ENCODE measurements at places on chromosomes 4 and X.

DNA sequence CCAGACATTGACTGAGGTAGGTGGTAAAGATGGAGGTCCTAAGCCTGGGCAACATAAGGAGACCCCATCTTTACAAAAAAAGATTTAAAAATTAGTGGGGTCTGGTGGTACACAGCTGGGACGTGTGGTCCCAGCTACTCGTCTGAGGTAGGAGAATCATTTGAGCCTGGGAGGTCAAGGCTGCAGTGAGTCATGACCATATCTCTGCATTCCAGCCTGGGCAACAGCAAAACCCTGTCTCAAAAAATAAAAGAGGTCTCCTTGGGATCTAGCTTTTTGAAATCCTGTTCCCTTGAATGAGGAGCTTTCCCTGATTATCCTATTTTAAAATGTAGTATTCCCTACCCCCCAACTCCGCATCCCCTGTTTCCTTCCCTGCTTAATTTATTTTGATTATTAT, 78.7 kb upstream of the OGT start:
- DNase-seq, result no peak

GRCh38 chr4:183097231-183098018, 1.6 kb upstream of the WWC2 start:
- DNase-seq, result no peak

DNA sequence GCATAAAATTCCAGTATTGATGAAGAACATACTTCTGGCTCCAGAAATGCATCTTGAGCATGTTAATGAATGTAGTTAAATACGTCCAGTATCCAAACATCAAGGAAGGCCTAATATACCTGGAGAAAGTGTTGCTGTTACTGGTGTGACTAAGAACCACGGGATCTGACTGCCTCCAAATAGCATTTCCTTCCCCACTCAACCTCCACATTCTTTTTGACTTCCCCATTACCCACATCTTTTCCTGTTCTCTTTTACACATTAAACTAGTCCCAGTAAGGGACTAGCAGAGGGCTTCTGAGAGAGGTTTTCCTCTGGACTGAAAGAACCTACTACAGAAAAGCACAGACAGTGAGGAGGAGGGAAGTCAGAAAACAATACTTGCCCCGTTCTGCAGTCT, 482.8 kb upstream of the HTR2C start:
- no peak for DNase-seq

DNA sequence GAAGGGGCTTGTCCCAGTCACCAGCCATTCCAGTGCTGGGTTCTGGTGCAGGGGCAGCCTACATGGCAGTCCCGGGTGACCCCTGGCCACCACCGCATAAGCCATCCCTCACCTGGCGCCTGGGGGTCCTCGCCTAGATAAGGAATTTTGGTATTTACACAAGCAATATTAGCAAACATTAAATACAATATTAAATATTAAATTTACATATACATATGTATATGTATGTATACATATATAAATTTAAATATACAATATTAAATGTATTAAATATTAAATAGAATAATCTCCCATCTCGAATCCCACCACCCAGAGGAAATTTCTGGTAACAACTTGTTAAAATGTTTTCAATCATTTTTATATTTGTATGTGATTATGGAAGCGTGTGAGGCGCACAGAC, 104.6 kb upstream of the AFAP1 start:
- no peak for DNase-seq

- DNase-seq, result no peak
These were observed 1040.9 kb downstream of the DMD start for GRCh38 chrX:32170481-32170880.

GRCh38 chr4:187366530-187366929, 629.0 kb upstream of the ZFP42 start:
- no peak for DNase-seq

GRCh38 chrX:9466124-9466495, 1.3 kb downstream of the TBL1X start:
- DNase-seq, result no peak

DNA sequence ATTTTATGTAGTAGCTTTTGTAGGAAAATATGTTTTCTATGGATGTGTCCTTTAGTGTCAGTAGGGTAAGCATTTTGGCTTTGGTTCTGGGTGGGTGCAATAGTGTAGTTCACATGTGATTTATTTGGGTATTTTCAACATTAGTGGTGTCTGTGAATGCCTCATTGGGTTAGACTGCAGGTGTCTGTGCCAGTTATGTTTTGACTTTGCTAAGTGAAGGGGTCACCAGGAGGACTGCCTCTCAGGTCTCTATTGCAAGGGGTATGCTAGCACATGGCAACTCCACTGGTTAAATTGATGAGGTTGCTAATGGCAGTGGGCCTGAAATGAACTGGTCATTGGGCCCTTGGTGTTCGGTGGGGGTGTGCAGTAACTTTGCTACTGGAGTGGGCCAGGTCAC, 467.1 kb downstream of the NAF1 start:
- DNase-seq, result no peak

DNA sequence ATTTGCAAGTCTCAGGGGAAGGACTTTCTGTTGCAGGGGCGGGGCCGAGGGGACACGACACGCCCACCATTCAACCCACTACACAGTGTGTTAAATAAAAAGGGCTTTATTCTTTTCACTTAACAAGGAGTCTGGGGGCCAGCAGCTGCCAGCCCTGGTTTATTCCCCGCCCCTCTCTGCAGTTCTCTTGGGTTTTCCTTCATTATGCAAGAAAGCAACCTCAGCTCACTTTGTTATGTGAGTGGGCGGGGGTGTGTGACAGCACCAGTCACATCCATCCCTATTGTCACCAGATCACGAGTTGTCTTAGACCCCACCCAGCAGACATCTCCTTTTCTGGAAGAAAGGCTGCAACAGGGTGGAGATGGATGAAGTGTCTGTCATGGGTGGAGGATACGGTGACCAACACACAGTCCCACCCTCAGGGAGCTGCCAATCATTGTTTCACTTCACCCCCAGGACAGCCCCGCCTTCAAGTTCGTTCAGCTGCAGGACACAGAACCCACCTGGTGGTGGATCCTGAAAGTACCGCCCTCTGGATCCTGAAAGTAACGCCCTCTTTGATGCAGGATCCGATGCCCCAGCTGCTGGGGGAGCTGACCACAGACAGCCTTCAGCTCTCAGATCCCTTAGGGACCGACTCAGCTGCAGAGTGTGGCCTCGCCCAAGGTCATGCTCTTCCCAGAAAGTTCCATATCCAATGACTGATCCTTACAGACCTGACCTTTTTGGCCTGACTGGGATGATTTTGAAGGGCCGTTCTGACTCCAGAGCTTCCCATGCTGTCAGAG, 79.6 kb downstream of the SMIM20 start:
- no peak for DNase-seq

- DNase-seq, result no peak
These were observed 8.3 kb upstream of the BCOR start for GRCh38 chrX:40105835-40106675.

- no peak for DNase-seq
These were observed 16.8 kb downstream of the MAN2B2 start for GRCh38 chr4:6591781-6592180.

- no peak for DNase-seq
These were observed 703.6 kb upstream of the FAM241A start for GRCh38 chr4:111441687-111442086.

DNA sequence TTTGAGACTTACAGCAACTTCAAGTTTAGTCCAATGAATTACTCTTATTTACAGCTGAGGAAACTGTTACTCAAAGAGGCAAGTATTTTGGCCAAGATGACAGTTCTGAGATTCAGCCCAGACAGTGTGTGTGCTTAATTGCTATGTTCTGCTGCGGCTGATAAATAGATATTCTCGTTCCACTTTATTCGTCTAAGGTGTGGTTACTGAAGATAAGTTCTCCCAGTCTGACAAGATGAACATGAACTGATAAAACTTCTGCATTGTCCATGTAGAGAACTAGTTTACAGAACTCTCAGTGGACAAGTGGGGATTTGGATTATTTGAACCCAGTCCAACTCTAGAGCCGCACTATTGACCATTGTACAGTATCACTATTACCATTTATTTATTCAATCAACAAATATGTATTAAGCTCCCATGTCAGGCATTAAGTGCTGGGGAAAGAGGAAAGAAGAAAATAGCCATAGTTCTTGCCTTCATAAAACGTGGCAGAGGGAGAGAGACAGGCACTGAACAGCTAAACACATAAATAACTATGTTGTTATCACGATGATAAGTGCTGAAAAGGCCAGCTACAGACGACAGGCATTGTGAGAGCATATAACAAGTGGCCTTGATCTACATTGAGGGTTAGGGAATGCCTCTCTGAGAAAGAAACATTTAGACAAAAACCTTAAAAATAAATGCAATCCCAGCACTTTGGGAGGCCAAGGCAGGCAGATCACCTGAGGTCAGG, 4.0 kb upstream of the DHX15 start:
- no peak for DNase-seq

DNA sequence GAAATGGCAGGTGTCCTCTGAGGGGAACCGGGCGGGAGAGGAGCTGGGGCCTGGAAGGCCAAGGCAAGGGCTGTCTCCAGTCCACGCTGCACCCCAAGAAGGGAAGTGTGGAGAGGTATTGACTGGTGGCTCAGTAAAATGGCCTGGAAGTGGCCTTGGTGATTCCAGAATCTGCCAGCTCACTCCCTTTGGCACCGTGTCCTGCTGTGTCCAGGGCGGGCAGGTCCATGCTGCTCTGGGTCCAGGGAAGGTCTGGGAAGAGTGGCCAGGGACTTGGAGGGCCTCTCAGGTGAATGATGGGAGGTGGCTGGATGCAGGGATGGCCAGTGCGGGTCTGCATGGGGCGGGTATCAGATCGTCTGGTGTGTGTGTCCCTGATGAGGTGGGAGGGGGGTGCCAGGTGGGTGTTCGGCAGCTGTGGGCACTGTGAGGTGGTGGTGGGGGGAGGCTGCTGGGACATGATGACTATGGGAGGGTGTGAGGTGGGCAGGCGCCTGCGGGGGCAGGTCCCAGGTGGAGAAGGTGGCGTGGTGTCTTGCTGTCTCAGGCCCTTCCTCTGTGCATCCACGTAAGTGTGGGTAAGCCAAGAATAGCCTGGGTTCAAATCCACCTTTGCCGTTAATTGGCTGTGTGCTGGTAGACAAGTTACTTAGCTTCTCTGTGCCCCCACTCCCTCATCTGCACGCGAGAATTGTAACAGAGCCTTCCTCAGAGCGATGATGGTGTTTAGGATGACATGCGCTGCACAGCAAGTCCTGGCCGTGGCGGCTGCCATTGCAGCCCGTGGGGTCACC, 17.7 kb downstream of the RGS12 start:
- no peak for DNase-seq

DNA sequence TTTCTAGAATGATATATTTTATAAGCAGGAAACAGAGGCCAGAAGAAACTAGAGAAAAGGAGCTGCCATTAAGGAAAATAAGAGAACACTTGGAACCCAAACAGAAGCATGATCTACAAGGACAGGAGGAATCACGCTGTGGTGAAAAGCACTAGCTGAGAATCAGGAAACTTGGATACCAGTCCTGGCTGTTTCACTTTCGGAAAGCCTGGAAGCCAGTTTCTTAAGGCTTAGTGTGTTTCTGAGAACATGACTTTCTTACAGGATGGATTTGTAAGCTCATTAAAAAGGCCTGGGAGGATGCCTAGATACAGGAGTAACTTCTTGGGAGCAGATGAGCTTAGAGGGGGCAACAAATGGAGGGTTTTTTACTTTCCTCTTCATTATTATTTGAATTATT, 36.9 kb downstream of the TLL1 start:
- no peak for DNase-seq

DNA sequence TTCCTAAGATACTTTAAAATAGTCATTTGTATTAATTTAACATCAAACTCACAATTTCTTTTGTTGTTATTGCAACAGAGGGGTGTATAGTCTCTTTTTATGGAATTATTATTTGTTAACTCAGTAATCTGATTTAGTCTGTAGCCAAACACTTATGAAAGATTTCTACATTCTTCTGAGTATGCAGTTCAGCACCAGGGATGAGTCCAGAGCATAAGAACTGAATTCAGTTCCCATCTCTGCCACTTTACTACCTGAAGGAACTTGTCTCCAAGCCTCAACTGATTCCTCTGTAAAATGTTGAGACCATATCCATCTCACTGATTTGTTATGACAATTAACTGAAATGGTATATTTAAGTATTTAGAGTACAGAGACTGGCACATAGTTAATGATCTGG, 45.5 kb downstream of the METTL14 start:
- DNase-seq, result no peak

GRCh38 chr4:180665994-180666824, 1577.0 kb upstream of the TENM3 start:
- no peak for DNase-seq

GRCh38 chrX:1520350-1520749, 16.6 kb downstream of the P2RY8 start:
- no peak for DNase-seq

DNA sequence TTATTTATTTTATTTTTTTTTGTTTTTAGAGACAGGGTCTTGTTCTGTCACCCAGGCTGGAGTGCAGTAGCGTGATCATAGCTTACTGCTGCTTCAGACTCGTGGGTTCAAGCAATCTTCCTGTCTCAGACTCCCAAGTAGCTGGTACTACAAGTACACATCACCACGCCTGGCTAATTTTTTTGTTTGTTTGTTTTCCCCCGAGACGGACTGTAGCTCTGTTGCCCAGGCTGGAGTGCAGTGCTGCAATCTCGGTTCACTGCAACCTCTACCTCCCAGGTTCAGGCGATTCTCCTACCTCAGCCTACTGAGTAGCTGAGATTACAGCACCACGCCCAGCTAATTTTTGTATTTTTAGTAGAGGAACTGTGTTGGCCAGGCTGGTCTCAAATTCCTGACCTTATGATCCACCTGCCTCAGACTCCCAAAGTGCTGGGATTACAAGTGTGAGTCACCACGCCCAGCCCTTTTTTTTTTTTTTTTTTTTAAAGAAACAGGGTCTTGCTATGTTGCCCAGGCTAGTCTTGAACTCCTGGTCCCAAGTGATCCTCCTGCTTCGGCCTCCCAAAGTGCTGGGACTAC, 32.2 kb downstream of the COPS4 start:
- no peak for DNase-seq

- DNase-seq, result no peak
These were observed 357.1 kb upstream of the KLHL4 start for GRCh38 chrX:87160435-87161010.

- DNase-seq, result no peak
These were observed 10.5 kb upstream of the MGST2 start for GRCh38 chr4:139655116-139655515.

- DNase-seq, result no peak
These were observed 244.2 kb downstream of the ANK2 start for GRCh38 chr4:113293674-113294073.

- DNase-seq, result no peak
These were observed 100.4 kb downstream of the MAMLD1 start for GRCh38 chrX:150463566-150463965.

- no peak for DNase-seq
These were observed 27.8 kb upstream of the HNRNPD start for GRCh38 chr4:82401600-82401999.

GRCh38 chrX:41335198-41335957, 1.4 kb downstream of the DDX3X start:
- DNase-seq, result no peak

GRCh38 chrX:150352114-150352513, 11.0 kb upstream of the MAMLD1 start:
- DNase-seq, result no peak

GRCh38 chr4:20954541-20954940, 254.3 kb downstream of the PACRGL start:
- no peak for DNase-seq

- DNase-seq, result no peak
These were observed 42.9 kb downstream of the EVC start for GRCh38 chr4:5753766-5754528.
